ENCODE measurements at places on chromosomes 5 and 9.

DNA sequence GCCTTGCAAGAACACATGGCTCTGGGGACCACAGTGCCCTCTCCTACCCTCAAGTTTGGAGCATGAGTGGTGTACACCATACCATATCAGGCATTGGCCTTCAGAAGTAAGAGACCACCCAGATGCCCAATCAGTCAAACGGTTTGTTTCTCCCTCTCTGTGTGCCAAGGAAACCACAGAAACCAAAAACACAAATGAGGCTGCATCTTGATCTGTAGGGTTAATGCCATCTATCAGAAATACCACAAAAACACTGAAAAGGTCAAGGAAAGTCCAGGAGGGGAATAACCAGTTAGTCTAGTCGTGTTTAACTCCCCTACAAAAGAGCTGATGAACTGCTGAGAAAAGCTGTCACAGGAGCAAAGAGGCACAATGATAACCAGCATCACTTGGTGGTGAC is 78.4 kb downstream of the INSYN2B start:
- DNase-seq = no peak

DNA sequence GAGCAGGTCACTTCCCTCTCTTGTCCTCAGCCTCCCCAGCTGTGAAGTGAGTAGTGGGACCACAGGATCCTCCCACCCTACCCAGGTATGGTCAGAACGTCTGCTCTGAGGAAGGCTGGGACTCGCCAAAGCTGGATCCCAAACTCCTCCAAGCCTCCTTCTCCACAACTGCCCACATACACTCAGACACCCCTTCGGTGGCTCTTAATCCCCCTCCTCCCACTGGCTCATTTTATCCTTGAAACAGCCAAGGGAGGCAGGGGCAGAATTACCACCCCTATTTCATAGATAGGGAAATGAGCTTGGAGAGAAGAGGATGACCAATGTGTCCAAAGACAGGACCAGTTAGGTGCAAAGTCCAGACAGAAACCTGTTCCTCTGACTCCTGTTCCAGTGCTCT is 121.4 kb downstream of the PAX5 start:
- DNase-seq = no peak

DNA sequence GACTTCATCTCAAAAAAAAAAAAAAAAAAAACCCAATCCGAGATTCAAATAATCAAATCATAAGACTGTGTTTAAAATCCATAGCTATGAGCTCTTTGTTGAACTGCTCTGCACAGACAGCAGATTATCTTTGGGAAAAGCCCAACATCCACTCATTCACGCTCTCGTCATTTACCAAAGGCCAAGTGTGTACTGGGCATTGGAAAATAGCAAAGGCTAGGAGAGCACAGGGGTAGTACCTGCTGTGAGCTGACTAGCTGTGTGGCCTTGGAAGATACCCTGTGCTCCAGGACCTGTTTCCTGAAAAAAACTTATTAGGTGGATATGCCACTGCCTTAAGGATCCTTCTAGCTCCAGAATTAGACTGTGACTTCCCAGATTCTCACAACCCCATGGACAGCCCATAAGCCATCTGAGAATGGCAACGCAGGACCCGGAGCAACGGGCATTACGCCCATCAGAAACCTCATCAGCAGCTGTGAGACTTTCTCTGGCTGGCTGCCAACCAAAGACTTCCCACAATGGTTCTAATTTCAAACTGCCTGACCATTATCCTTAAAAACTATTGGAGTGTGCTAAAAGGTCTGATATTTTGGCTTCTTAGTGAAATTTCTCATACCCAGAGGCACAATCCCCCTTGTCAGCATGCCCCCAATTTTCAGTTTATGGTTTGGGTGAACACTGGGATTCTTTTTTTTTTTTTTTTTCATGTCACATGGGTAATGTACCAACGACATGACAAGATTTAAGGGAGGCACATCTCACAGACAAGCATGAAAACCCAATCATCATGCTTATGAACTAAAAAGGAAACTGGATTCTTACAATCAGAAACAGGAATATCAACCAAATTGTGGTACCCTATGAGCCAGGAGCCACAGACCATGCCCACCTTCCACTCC is 16.8 kb downstream of the SERINC5 start:
- no peak for DNase-seq

DNA sequence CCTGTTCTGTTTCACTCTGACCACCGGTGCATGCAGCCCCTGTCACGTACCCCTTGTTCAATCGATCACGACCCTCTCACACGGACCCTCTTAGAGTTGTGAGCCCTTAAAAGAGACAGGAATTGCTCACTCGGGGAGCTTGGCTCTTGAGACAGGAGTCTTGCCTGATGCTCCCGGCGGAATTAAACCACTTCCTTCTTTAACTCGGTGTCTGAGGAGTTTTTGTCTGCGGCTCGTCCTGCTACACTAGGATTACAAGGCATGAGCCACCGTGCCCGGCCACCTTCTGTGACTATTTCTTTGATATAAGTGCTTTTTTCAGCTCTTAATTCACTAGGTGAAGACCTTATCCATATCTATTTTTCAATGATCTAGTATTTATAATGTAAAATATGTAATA is 167.5 kb downstream of the TTC39B start:
- no peak for DNase-seq

DNA sequence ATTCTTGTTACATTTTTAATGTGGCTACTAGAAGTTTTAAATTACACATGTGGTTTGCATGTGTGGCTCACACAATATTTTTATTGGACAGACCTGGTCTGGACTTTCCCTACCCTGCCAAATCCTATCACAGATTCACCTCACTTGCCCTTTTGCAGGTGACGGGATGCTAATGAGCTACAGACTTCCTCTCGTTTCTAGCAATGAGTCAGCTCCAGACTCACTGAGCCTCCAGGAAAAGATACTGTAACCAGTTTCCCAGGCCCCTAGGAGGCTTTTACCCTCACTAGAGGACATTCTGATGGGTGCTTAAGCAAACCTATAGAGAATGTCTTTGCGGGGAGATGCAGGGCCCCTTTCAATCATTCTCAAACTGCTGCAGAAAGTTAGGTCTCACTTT is 135.4 kb downstream of the WDR41 start:
- no peak for DNase-seq

GRCh38 chr9:83633255-83633654 is 10.3 kb downstream of the IDNK start:
- no peak for DNase-seq

DNA sequence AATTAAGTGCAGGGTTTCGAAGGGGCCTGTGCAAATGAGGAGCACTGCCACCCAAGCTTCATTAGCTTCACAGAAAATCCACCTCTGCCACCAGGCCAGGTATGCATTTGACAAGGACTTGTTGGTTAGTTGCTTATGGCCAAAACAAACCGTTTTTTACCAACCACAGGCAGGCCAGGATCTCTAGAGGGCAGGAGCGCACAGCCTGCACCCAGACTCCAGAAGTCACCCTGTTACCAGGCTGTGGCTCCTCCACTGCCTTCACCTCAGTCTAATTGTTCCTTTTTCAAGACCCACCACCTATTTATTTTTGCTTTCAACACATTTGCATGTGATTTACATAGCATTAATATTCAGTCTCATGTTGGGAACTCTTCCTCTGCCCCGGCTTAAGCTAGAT is 78.3 kb upstream of the HSPA9 start:
- no peak for DNase-seq

GRCh38 chr9:32431196-32431595 is 46.8 kb downstream of the ACO1 start:
- no peak for DNase-seq

DNA sequence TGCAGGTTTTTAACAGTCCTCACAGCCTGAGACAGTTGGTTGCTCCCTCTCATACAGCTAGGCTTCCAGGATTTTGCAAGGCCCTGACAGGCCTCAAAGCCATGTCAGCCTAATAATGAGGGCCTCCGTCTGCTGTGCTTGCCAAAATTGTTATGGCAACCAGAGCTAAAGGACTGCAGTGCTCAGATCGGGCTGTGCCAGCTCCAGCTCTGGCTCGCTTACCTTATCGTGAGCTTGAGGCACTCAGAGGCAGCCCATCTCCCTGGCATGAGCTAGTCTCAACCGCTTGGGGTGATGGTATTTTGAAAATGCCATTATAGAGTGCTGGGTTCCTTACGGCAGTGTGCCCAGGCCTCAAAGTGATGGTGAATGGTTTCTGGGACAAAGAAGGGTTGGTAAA is 8.4 kb downstream of the MTAP start:
- DNase-seq = no peak

DNA sequence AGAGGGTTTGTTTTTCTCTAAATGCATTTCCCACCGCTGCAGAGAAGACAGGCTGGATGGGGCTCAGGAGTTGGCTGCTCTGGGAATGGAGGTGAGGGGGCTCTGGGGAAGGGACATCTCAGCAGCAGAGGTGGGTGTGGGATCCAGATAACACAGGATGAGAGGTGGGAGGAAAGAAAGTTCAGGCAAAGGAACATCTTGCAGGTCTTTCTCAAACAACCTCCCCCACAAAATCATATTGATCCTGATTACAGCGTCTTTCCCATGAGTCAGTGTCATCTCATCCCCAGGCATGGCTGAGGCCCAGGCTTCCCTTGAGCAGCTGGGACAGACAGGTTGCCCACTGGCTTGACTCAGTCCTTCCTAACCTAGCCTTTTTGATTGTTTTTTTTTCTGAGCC is 11.3 kb upstream of the ACSL6 start:
- no peak for DNase-seq

GRCh38 chr9:131651160-131651559 is 88.7 kb downstream of the RAPGEF1 start:
- DNase-seq = no peak

- DNase-seq = peak; percentile 72
Observed at GRCh38 chr9:128438343-128439109, 17.3 kb upstream of the ODF2 start.

DNA sequence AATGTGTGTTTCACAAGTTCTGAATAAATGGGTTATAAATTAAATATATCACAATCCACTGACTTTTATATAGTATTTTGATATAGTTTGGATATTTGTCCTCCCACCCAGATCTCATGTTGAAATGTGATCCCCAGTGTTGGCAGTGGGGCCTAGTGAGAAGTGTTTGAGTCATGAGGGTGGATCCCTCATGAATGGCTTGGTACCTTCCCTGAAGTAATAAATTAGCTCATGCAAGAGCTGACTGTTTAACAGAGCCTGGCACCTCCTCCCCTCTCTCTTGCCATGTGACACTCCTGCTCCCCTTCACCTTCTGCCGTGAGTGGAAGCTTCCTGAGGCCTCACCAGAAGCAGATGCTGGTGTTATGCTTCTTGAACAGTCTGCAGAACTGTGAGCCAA is 127.9 kb upstream of the PALM2AKAP2 start:
- DNase-seq = no peak

DNA sequence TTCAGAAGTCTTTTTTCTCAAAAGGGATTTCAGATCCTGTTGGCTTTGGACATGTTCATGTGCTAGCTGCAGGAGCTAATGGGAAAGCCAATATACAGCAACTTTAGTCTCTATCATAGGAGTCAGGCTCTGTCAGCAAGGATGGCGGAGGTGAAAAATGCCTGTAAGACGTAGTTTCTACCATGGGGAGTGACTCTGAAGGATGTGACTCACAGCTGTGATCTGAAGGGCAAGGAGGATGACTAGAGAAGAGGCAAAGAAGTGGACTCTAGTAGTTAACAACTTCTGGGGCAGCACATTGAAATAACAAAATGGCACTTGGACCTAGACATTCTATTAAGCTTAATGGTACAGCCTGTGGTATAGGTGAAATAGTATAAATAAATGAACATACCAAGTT is 3.1 kb upstream of the NDUFS4 start:
- no peak for DNase-seq

DNA sequence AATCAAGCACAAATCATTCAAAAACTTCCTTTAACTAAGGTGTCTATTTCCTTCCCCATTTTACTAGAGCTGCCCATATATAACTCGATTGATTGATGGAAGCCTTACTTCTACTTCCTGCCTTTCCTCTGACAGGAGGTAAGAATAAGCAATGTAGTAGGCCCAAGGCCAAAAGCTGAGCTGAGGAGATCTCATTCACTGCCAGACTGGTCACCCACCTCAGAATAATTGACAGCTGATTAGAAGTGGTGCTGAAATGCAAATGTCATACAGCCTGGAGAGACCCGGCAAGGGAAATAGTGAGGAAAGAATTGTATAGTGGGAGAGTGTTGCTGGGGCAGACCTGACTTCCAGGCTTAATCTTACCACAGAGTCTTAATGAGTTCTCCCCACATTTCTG is 239.9 kb downstream of the SAXO1 start:
- no peak for DNase-seq

DNA sequence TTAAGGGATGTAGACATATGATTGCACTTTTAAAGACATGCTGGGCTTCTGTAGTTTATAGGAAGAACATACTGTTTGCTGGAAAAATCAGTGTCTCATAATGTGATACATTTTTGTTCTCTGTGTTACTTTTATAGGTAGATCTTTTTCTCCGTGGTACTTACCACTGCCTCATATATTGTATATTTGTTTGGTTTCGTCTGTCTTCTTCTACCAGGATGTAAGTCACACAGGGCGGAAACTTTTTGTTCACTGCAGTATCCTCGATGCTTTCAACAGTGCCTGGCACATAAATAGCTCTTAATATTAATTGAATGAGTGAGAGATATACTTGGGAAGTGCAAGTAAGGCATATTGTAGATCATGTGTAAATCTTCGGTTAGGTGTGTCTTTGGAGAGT is 135.4 kb downstream of the GDNF start:
- no peak for DNase-seq

GRCh38 chr5:65512170-65512937 is 30.6 kb upstream of the ADAMTS6 start:
- DNase-seq = no peak

- no peak for DNase-seq
Observed at GRCh38 chr5:176793736-176794135, 16.6 kb upstream of the UNC5A start.

DNA sequence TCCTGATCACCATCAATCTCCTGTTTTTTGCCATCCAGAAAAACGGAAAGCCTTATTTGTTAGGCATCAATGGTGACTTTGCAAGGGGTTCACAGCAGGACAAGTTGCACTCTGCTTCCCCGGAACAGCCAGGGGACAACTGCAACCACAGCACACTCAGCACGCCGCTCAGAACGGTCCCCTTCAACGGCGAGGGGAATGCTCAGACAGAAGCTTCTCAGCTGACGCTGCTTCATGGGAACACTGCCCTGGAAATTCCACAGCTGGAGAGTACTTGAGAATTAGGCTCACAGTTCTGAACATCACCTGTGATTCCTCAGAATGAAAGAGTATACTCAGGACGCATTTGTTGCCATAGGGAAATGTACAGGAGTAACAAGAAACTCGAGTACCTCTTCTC is 40.1 kb upstream of the PLPP6 start:
- DNase-seq = no peak

- no peak for DNase-seq
Observed at GRCh38 chr9:137486545-137487453, 27.7 kb upstream of the NSMF start.

Data from prostate gland (tissue), 2 donors.